ENCODE measurements at places on chromosomes 5 and 9.

DNA sequence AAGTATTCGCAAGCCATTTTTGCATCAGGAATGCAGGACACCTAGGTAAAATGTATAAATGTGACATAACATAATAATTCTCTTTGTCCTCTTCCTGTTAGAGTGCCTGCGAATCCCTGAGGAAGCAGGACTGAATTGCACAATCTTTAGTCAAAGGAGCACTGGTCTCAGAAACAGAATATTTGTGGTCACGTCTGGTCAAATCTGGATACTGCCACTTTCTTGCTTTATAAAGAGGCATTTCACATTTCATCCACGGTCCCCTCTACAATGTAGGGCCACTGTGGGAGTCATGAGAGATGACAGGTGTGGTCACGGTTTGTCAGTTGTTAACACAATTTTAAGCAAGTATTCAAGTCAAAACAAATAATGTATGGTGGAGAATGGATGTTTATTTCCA lies 564.0 kb downstream of the IRX1 start:
- DNase-seq, result no peak

DNA sequence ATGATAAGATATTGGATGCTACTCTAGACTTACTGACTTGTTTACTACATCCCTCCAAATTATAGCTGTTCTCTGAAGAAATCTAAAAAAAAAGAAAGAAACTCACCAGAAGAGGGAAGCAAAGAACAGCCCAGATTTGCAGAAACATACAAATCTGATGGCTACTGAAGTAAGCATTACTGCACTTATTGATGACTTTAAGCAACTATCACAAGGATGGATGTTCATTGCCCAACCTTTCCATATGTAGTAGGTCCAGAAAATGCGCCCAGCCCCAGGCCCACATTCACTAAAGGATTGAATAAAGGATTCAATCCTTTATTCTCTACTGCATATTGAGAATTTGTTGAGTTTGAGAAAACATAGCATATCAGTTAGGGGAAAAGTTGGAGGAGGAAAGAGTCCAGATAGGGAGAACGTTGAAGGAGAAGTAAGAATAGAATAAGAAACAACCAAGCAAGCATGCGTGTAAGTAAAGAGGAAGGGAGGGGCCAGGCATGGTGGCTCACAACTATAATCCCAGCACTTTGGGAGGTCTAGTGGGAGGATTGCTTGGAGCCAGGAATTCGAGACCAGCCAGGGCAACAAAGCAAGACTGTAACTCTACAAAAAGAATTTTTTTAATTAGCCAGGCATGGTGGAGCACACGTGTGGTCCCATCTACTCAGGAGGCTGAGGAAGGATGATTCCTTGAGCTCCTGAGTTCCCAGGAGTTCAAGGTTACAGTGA lies 33.8 kb upstream of the DTWD2 start:
- no peak for DNase-seq

- DNase-seq, result no peak
Observed at GRCh38 chr5:167908606-167909005, 382.8 kb upstream of the WWC1 start.

- no peak for DNase-seq
Observed at GRCh38 chr5:140015706-140016105, 27.4 kb downstream of the NRG2 start.

DNA sequence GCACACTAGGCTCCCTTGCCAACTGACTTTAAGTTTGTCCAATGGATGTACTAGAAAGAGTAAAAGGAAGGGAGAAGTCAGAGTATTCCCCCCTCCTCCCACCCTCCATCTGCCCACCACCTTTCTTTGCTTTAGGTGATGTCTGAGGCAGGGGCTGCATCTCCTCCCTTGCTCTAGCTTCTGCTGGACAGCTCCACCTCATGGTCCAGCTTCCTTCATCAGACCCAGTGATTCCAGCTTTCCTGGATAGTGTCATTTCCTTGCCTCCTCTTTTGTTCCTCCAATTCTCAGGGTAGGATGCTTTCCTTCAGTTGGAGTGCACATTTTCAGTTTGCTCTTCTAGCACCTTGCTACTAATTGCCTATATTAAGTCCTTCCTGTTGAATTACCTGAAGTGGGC lies 67.4 kb downstream of the RAD23B start:
- no peak for DNase-seq

DNA sequence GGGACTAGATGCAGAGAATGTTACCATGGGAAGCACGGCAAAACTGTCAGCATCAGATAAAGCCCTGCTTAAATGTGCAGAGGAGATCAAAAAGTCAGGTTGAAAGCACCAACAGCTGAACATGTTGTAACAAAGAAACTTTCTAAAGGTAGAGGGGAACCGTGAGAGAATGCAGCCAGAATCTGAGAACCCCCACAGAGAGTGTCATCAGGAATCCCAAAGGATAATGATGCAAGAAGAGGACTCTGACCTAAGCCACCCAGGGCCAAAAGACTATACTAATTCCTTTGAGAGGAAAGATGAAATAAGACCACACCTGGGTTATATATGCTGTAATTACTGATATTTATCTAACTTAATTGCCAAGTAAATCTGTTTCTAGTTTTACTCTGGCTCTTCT lies 116.6 kb downstream of the PCSK1 start:
- no peak for DNase-seq

DNA sequence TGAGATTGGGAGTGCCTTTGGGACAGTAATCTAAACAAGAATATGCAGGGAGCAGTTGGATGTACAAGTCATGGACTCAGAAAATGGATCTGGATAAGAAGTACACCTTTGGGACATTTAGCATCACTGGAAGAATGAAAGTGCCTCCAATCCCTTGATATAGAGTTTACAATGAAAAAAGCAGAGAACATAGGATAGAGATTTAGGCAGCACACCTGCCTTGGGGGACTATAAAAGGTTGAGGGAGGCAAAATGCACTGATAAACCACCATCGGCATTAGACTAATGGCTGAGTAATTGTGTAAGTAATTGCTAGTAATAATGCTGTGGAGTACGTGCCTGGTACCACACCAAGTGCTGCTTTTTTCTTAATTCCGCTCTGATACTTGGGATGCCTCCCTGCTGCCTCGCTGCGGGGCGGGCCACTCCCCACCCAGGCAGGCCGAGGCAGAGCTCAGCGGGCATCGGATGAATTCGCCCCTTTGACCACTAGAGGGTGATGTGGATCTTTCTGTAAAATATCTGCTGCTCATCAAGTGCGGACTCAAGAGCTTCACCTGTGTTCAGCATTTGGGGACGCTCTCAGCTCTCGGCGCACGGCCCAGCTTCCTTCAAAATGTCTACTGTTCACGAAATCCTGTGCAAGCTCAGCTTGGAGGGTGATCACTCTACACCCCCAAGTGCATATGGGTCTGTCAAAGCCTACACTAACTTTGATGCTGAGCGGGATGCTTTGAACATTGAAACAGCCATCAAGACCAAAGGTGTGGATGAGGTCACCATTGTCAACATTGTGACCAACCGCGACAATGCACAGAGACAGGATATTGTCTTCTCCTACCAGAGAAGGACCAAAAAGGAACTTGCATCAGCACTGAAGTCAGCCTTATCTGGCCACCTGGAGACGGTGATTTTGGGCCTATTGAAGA lies 99.9 kb downstream of the ANKRD18B start:
- DNase-seq, result peak; percentile 52

GRCh38 chr9:121954477-121955140 lies 138.5 kb downstream of the TTLL11 start:
- no peak for DNase-seq

DNA sequence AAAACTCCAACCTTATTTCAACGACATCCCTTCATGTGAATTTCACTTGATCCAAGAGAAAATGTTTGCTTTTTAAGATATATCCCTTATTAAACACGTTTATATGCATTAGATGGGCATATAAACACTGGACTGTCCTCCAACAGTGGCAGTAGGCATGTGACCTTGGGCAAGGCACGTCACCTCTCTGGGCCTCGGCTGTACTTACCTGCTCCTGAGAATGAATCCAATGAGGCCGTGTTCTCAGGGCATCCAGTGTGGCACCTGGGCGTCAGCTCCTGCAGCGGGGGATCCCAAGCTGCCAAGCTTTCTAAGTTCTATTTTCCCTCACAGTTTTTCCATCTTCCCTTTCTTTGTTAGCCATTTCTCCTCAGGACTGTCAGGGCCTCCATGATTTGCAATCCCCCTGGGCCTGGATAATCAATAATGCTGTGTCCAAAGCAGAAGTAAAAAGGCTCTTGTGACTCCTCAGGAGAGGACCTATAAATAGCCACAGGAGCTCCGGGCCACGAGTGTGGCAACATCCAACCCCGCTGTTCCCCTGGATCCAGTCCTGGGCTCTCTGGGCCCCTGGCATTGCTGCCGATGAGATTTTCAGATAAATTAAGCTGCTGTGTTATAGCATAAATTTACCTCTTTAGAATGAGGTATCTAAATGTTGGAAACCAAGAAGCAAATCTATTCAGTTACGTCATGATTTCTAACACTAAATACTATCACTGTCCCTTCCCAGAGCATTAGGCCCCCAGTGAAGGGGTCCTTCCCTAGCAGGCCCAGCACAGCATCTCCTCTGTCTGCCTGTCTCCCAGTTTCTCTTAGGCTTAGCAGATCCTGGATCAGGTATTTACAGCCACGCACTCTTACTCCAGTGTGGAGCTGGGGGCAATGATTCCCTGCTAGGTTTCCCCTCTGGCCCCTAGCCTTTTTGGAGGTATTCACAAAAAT lies 76.8 kb downstream of the PTPN3 start:
- DNase-seq, result no peak

GRCh38 chr5:1152156-1152555 lies 40.3 kb upstream of the SLC12A7 start:
- DNase-seq, result peak; percentile 50

DNA sequence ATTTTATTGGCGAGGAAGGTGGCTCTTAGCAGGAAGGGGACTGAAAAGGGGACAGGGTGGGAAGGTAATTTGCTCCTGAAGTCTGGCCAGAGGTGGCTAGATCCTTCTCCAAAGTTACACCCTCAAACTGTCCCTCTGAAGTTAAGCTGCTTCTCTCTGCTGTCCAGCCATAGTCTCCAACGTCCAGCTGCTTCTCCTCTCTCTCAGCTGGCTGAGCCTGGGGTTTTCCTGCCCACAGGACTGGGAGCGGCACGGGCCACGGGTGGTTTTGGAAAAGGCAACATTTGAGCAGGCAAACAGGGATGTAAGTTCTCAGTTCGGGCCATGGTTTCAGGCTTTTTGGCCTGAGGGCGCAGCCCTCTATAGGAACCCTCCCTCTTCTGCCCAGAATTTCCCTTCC lies 128.3 kb downstream of the YIPF5 start:
- DNase-seq, result no peak

- no peak for DNase-seq
Observed at GRCh38 chr5:36160617-36161016, 8.7 kb downstream of the SKP2 start.

DNA sequence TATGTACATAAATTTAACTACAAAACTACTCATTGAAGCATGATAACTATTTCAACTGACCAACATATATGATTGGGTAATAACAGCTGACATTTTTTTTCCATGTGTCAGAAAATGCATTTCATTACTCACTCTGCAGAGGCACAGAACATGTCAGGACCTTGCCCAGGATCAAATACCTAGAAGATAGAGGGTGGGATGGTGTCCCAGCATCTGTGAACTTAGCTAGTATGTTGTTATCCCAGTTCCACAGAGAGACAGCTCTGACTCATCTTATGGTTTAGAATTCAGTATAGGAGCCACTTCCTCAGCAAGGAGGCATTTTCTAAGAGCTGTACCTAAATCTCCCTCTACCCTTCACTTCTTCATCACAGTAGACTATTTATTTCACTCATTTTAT lies 1198.6 kb upstream of the ACO1 start:
- DNase-seq, result no peak

GRCh38 chr9:112041536-112042243 lies 133.4 kb downstream of the SUSD1 start:
- DNase-seq, result no peak

GRCh38 chr9:137387891-137388560 lies 34.9 kb downstream of the EXD3 start:
- DNase-seq, result no peak

- peak; percentile 37 for DNase-seq
Observed at GRCh38 chr5:83430130-83431010, 41.2 kb upstream of the VCAN start.

DNA sequence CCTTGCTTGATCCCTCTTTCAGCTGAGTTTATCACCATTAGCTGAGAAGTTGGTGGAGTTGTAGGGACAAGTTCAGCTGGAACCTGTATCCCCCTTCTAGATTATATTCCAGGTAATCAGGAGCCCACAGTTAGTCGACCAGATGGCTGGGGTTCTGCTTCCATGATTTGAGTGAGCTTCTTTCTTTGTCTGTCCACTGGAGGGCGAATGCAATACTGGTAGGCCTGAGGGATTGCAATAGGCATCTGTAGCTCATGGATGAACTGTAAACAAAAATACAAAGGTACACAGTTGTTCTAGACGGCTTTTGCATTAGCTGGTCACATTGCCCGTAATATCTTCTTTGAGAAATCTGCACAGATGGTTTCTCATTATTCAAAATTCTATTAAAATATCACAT lies 88.9 kb downstream of the PCSK5 start:
- DNase-seq, result no peak

DNA sequence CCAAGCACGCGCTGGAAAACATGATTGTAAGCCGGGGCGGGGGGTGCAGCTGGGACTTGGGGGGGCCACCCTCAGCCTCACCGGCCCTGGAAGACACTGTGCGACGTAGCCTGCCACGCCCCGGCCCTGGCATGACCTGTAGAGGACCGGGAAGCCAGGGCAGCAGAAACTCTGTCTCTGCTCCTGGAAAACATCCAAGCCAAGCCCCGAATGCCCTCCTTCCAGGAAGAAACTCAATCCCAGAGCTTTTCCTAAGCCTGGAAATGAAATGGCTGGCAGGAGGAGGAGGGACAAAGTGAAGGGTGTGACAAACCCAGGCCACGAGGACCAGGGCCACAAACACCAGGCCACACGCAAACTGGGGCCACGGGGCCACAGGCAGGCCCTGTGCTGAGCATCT lies 55.4 kb downstream of the KCNT1 start:
- no peak for DNase-seq

GRCh38 chr5:142342128-142342981 lies 17.5 kb upstream of the SPRY4 start:
- DNase-seq, result no peak

DNA sequence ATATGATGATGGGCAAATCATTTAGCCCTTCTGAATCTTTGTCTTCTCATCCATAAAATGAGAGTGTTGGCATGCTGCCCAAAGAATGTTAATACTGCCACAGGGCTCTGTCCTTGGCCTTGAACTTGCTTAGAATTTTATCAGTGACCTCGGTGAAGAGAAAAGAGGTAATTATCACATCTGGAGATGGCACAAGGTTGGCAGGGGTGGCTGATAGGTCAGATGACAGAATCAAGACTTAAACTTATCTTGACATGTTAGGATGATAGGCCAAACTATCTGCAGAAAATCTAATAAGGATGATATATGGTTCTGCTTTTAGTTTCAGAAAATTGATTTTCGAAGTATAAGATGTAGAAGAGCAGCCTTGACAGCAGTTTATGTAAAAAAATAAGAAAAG lies 599.1 kb upstream of the CLINT1 start:
- DNase-seq, result no peak

DNA sequence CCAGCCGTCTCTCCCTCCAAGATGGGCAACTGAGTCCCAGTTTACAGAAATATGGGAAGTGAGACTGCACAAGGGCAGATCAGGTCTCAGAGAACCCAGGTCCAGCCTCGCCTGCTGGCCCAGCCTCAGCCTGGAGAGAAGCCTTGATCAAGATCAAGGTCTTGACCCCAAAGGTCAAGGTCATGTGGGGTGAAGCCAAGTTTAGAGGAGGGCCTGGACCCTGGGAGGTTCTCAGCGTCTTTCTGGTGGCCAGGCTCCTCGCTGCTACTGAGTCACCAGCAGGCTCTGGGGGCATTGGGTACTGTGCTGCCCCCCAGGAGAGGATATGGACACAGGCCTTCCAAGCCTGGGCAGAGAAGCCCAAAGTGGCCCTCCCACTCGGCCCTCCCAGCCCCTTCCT lies 8.8 kb downstream of the IPPK start:
- DNase-seq, result no peak

Data from CD4-positive, alpha-beta T cell treated with Interferon gamma for 1 hour (primary cell).